ENCODE measurements at places on chromosomes 11 and 22.
A peak's percentile ranks its signal among the peaks of the same experiment; 100 is the strongest.

DNA sequence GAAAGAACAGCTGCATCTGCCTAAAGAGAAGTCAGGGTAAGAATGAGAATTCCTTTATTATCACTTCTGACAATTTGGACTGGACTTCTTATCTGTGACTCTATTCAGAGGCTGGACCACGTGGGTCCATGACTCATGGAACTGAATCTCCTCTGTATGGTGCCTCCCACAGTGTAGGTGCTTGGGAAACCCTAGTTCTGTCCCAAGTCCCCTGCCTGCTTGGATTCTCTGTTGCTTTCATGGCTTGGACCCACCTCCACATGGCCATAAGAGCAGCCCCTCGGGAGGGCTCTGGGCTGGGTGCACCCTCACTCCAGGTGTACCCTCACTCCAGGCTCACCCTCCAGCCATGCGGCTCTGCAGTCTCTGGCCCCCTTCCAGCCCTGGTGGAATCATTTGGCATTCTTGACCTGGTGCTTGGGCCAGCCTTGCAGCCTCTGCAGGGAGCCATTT is 153.4 kb downstream of the CACNA1I start:
- peak; percentile 31 for DNase-seq

DNA sequence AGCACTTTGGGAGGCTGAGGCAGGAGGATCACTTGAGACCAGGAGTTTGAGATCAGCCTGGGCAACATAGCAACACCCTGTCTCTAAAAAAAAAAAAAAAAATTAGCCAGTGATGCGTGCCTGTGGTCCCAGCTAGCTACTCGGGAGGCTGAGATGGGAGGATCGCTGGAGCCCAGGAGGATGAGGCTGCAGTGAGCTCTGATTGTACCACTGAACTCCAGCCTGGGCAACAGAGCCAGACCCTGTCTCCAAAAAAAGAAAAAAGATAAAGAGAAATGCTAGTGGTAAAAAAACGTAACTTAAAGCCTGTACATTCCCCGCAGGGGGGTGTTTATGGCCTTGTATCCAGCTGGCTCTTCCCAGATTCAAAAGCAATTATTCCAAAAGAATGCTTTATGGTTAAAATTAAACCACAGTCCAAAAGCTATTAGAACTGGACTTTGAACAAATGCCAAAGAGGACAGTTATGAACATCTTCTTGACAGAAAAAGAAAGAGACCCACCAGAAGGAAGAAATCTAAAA is 16.4 kb upstream of the SNX32 start:
- no peak for DNase-seq

DNA sequence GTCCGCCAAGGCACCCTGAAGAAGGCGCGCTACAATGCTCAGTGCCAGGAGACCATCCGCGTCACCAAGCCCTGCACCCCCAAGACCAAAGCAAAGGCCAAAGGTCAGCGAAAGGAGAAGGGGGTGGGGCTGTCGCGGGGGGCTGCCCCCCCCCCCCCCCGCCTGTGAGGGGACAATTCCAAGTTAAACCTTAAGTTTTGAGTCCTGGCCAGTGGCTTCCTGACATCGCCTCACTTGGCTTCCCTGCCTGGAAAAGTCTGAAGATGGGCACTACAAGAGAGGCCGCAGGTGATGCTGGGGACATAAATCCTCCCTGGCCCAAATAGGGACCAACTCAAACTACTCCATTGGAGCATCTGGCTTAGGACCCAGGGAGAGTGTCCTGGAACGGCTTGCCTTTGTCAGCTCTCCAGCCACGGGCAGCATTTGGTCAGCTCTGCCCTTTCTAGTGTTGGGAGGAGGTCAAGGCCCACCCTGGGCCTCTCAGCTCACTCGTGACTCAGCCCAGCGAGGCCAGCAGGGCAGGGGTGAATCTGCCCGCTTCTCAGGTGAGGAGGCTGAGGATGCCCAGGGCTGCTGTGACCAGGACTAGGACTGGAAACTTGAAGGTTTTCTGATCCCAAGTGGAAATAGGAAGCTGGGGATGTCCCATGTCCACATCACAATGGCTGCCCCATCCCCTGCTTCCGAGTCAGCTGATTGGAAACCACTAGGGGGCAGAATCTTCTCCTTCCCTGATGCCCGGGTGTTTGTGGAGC is 1.4 kb downstream of the MDK start:
- peak; percentile 57 for DNase-seq

- DNase-seq = no peak
These were observed 1.3 kb upstream of the RFPL2 start for GRCh38 chr22:32205974-32206773.

DNA sequence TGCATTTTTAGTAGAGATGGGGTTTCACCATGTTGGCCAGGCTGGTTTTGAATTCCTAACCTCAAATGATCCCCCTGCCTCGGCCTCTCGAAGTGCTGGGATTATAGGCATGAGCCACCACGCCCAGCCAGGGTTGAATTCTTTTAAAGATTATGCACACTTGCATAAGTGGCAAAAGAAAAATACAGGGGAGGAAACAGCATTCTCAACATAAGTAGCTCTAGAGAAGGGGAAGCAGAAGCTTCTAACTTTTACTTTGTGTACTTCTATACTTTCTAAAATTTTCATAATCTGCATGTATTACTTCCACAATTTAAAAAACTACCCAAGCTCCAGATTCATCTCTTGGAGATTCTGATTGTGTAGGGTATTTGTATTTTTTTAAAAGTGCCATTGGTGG is 108.0 kb downstream of the SLC1A2 start:
- DNase-seq = no peak

- DNase-seq = no peak
These were observed 43.0 kb downstream of the MMP20 start for GRCh38 chr11:102582140-102582539.

- DNase-seq = no peak
These were observed 775.0 kb upstream of the LRRC4C start for GRCh38 chr11:42234451-42234951.

- peak; percentile 4 for DNase-seq
These were observed 1.2 kb downstream of the CASP1 start for GRCh38 chr11:105033781-105034180.

GRCh38 chr22:40070701-40071100 is 75.9 kb downstream of the FAM83F start:
- DNase-seq = no peak

DNA sequence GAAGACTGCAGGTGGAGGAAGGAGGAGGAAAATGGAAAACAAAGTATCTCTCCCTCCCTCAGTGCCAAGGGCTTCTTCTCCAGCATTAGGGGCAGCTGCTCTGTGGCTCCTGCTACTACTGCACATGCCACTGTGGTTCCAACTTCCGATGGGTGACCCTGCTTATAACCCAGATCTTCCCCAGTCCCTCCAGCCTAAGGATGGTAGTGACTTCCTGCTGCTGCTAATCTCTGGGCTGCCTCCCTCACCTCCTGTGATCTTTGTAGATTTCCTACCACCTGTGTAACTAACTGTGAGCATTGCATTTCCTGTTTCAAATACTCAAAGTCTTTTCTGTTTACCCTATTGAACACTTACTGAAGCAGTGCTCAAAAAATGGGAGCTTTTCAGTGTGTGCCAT is 28.7 kb upstream of the TRPC6 start:
- DNase-seq = no peak

DNA sequence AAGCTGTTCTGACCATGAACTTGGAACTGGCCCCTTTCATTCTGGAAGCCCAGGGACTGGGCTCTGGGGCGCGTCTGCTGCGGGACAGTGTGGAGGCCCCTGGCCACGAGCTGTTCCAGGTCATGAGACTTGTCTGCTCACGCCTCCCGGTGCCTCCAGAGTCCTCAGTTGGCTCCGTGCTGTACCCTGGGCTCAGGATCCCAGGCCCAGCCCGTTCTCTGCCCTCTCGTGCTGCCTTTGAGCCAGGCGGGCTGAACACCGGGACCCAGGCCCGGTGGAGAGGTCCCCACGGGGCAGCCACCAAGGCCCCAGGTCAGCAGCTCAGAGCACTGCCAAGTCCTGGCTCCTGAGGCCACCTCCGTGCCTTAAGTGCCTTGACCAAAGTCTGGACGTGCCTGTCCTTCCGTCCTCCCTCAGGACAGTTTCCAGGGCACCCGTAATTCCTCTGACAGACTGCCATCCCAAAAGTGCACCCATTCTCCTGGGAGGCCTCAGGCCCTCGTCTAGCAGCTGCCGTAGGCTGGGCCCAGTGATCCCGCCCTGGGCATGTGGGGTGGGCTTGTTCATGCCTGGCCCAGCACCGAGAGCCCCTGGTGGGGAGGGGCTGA is 36.3 kb upstream of the PPARA start:
- DNase-seq = no peak

DNA sequence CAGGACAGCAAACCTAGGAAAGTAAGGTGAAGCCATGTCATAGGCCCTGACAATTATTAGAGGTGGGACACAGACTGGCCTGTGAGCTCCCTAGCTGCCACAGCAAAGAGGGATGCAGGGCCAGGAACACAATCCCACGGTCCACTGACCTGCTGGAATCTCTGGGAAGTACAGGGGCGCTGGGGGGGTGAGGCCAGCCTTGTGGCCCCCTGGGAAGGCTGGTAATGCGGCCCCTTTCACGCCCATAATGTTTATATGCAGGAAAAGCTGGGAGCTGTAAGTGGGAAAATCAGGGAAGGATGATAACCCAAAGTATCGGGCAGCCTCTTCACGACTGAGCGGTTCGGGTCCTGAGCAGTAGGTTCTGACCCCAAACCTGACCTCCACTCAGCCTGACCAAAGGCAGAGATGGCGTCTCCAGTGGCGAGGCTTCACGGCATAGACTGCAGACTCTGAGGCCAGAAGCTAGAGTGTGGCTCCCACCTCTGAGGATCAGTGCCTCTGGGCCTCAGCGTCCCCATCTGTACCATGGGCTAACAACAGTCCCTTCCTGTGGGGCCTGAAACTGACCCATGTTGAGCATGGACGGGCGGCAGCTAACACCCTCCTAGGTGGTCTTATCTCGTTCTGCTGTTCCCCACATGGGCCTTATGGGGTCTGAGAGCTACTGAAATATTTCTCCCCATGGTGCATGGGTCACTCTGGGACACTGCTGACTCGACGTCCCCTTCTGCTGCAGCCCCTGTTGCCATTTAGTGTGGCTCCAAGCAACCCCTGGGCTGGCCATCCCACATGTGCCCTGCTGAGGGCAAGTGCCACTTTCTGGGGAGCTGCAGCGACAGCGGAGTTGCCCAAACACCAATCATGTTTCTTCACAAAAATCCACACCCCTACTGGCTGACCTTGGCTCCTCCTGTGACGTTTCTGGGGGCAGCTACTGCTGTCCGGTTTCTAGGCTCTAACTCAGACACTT is 101.8 kb downstream of the PHF21B start:
- DNase-seq = no peak

DNA sequence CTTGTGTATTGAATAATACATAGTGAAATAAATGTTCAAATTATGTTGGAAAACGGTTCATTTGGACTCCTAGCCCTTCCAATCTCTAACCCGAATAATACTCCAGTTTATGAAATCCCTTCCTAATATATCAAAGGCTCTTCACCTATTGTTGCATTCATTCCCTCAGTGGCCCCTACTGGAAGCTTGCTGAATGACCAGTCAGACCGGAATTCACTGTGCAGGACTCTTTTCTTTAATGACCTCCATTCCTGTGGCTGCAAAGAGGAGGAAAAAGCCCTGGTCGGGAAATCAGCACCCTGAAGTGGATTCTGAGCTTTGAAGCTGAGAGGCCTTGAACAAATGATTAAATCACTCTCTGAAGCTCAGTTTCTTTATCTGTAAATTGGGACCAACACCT is 19.1 kb upstream of the RCN1 start:
- DNase-seq = peak; percentile 46

DNA sequence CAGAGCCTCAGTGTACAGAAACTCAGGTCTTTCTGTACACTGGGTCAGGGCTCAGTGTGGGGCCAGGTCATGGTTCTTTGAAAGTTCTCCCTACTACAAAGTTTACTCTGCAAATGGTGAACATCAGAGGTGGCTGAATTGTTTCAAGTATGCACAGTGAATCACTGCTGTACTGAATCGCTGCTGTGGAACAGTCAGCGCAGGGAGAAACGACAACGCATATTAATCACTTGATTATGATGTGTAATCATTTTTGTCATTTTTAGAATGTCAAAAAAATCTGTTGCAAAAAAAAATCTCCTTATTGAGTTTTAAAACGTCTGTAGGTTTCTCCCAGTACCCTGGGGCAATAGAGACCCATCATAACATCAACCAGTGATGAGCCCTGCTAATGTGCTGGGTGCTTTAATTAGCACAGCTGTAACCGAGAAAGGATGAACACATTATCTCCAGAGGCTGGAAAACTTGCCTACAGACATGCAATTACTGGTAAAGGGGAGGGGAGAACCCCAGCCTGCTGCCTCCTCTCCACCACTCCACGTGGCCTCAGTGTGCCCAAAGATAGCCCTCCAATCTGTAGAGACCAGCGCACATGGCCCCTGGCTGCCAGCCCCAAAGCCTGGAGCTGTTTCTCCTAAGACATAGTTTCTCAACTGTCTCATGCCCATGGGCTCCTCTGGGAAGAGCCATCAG is 12.8 kb downstream of the ARRB1 start:
- peak; percentile 43 for DNase-seq

DNA sequence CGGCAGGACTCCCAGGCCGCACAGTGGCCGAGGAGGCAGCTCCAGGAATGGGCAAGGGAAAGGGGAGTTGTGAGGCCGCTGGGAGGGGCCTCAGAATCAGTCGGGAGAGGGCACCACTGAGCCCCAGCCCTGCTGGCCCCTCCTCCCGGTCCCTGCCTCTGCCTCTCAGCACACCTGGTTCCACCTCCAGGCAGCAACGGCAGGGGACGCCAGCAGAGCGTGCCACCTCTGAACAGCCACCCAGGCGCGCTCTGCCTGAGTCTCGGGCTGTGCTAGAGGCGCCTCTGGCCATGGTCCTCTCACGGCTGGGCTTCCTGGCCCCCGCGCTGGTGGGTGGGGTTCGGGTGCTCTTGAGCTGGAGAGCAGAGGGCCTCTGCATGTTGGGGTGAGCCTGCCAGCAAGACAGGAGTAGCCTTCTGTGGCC is 33.0 kb downstream of the MOB2 start:
- DNase-seq = peak; percentile 60

DNA sequence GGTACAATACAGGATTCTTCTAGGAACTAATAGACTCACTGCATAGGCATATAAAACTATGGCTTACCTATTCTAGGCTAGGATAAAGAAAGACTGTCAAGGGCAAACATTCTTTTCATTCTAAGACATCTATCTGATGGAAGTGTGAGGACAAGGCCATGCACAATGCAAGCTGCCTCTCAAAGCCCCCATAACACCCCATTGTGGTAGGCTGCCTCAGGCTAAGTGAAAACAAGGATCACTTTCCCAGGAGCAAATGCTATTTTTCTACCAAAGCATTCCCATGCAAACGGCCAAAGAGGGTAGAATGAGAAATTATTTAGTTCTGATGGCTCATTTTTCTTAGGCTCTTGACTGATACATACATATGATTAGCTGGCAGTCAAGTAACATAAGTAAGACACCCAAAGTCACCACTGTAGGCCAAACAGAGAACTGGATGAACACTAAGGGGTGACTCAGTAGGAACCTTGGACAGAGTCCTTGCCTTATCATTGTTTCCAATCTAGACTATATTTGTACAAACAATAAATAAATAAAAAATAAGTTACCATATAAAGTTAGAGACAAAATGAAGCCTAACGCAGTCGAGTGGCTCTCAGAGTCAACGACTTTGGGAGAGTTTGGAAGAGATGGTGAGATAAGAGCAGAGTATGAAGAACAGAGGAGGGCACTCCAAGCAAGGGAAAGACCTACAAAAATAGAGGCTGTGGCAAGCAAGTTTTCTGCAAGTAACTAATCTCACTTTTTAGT is 303.6 kb downstream of the SBF2 start:
- DNase-seq = no peak

- peak; percentile 83 for DNase-seq
These were observed 137.8 kb downstream of the DBX1 start for GRCh38 chr11:20022363-20023081.

- DNase-seq = no peak
These were observed 95.7 kb downstream of the SCN3B start for GRCh38 chr11:123558536-123559315.
